ENCODE measurements at places on chromosomes 5 and 9.

GRCh38 chr9:22682536-22682935 lies 235.9 kb downstream of the DMRTA1 start:
- DNase-seq, result no peak

- DNase-seq, result no peak
Observed at GRCh38 chr9:134678666-134679443, 37.3 kb downstream of the COL5A1 start.

DNA sequence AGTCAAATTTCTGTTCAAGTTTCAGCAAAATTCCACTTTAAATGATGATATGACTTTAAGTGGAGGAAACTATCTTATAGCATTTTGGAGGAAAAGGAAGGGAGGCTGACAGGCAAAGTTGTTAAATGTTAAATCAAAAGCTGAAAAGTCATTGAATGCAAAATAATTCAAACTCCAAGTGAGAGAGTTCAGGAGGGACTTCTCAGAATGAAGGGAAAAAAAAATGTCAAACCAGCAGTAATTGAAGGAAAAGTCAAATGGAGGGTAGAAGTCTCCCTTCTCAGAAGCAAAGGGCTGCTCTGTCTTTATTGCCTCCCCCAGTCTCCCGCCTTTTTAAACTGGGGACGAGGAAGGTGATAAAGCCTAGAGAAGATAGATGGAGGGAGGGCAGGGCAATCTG lies 134.8 kb downstream of the CMYA5 start:
- no peak for DNase-seq

GRCh38 chr9:109133533-109133932 lies 13.8 kb upstream of the TMEM245 start:
- DNase-seq, result no peak
